Cardiac muscle cell (in vitro differentiated cells and primary cell): ENCODE measurements at places on chromosomes 11 and 22. TPM values are rescaled to one million over a fixed set of nuclear protein-coding genes. Genes with fewer than 3 reads are reported as not detected.

Gene APOBEC3G
- total RNA-seq, result 10.5 and 12.2 TPM in 2 replicates

Gene SLC22A9
- 0.18 TPM in 1 of 2 replicates, not detected in the other for total RNA-seq

GRCh38 chr22:35950262-35950661 lies 78.4 kb downstream of the RBFOX2 start:
- DNase-seq, result no peak

GRCh38 chr22:48098243-48098920 lies 1335.9 kb downstream of the TBC1D22A start:
- no peak for DNase-seq

GRCh38 chr11:3671334-3672254 lies at the start of gene CHRNA10:
Gene CHRNA10 (minus strand): TSS chr11:3671384. CDS start chr11:3671312, 72 bp downstream.
- peak; percentile 2 for DNase-seq

DNA sequence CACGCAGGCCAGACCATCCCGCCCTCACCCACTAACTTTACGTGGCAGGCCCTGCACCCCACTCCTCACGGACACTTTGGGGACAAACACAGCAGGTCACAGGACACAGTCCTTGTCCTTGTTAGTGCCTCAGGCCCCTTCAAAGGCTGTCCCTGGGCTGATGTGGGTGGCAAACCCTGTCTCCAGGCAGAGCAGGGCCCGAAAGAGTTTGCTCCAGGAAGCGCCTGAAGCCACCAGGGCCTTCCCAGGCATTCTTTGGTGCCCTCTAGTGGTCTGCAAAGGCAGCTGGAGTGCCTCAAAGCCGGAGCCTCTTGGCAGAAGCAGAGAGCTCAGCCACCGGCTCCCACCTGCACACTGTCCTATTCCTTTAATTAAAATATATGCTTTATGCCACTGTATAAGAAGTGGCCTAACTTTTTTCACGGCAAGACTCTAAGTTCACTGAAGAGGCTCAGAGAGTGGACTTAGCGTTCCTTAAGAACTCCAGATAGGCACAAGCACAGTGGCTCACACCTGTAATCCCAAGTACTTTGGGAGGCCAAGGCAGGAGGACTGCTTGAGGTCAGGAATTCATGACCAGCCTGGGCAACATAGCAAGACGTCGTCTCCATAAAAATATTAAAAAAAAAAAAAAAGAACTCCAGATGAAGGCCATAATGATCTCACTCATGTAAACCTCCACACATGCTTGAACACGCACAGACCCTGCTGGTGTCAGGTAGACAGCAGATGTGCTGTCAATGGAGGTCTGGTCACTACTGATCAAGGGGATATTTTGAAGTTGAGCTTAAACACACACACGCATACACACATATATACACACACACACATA lies 11.1 kb downstream of the TXN2 start:
- DNase-seq, result peak; percentile 89
